ENCODE measurements at places on chromosomes 11 and 22.

DNA sequence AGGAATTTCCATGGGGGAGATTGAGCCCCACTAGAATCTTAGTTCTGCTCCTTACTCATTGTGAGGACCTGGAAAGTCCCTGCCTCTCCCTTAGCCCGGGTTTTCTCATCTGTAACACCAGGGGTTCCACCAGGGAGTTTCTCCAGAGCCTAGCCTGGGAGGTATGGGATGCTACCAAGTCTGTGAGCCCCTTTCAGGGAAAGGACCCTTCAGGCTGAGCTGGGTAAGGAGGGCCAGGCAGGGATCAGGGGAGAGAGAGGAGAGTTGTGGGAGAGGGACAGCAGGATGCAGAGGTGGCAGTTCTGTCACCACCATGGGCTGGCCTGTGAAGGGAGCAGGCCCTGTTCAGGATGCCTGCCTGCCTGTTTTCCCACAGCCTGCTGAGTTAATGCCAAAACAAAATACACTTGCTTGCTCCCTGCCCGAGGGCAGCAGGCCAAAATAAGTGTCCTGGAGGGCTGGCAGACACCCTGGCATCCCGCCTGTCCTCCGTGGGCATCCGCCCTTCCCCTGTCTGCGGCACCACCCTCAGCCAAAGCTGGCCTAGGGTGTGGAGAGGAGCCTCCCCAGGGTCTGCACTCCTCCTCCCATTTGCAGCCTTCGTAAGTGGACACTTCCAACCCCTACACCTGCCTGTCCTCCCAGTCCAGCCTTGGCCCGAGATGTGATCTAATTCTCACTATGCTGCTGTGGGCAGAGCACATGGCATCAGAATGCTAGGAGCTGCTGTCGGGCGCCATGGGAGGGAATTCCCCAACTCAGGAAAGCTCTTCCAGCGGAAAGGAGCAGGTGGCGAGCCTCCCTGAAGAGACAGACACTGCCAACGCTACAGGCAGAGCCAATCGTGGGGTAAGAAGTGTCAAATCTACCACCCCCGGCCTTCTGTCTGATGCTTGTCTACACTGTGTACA lies 5.9 kb upstream of the FCHSD2 start:
- H3K4me3 ChIP-seq = no peak overlapping the region
- no peaks in the 10 kb centered on the region for H3K36me3 ChIP-seq
- DNase-seq = no peak
- H3K4me1 ChIP-seq = peaks cover 38% of the 10 kb centered on the region

GRCh38 chr11:59186130-59186594 lies 14.2 kb downstream of the DTX4 start:
- peak; percentile 36 for DNase-seq
- H3K4me1 ChIP-seq = peaks cover 8% of the 10 kb centered on the region
- no peak overlapping the region for H3K4me3 ChIP-seq
- no peak overlapping the region for H3K27ac ChIP-seq

GRCh38 chr11:116855413-116855812 lies 18.0 kb upstream of the APOA1 start:
- H3K4me3 ChIP-seq = no peak overlapping the region
- H3K27ac ChIP-seq = peak overlapping the region; percentile 54
- no peaks in the 10 kb centered on the region for H3K27me3 ChIP-seq
- peaks cover 35% of the 10 kb centered on the region for H3K4me1 ChIP-seq

- DNase-seq = peak; percentile 94
- H3K36me3 ChIP-seq = no peaks in the 10 kb centered on the region
- peak overlapping the region; percentile 67 for H3K27ac ChIP-seq
- H3K27me3 ChIP-seq = no peaks in the 10 kb centered on the region
- no peak overlapping the region for H3K4me3 ChIP-seq
Observed at GRCh38 chr11:78806214-78807004, 231.7 kb upstream of the NARS2 start.

DNA sequence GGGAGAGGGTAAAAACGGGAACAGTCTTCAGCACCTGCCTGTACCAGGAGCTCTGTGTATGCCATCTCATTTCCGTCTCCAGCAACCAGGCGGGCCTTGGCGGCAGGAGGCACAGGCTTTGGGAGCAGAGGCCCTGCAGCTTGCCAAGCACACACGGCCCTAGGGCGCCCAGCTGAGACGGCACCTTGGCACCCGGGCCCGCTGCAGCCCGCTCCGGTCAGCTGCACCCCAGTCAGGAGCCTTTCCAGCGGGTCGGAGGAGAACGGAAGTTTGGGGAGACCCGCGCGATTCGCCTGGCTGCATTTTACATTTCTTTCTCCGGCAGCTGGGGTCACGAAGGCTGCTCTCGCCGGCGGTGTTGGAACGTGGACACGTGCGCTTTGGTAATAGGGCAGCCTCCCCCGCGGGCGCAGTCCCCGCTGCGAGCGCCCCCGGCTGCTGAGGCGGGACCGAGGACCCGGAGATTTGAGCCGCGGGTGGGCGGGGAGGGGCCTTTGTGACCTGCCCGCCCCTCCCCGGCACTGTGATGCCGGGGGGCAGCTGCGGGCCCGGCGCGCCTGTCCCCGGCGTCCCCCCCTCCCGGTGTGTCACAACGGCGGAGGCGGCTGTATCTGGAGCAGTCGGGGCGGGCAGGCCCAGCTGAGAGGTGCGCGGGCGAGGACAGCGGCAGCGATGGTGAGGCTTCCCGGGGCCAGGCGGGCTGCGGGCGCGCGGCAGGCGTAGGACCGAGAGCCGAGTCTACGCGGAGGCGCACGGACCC lies at the start of gene TUBA8:
Gene TUBA8, plus strand, starts transcription at position 616 of the 760 bp plus-strand sequence. Its CDS starts 57 bp downstream, at position 673.
- peaks cover 13% of the 10 kb centered on the region for H3K4me1 ChIP-seq
- H3K27me3 ChIP-seq = peaks cover 47% of the 10 kb centered on the region
- H3K4me3 ChIP-seq = no peak within 1 kb of the TSS
- no peak within 1 kb of the TSS for H3K27ac ChIP-seq
- no peak for DNase-seq

GRCh38 chr11:34160049-34160721 lies 54.8 kb downstream of the NAT10 start:
- no peak overlapping the region for H3K27ac ChIP-seq
- H3K4me1 ChIP-seq = no peaks in the 10 kb centered on the region
- DNase-seq = no peak
- H3K4me3 ChIP-seq = no peak overlapping the region
- peaks cover 11% of the 10 kb centered on the region for H3K36me3 ChIP-seq

DNA sequence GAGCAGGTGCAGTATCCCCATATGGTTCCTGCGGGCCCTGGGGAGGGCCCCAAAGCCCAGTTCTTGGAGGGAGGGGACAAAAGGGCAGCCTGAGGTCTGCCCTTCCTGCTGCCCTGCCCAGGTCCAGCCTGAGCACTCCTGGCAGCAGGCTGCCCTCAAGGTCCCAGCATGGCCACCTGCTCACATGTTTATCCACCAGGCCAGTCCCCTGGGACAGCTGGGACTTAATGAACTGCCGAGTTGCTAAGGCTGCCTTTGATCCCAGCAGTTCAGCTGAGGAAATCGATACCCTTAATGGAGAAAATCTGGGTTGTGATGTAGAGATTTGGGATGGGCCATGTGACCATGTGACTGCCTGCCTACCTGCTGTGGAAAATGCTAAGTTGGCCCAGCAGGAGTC lies 146.2 kb downstream of the TRIM29 start:
- no peak overlapping the region for H3K27ac ChIP-seq
- no peak for DNase-seq
- peaks cover 3% of the 10 kb centered on the region for H3K27me3 ChIP-seq
- no peaks in the 10 kb centered on the region for H3K36me3 ChIP-seq
- no peak overlapping the region for H3K4me3 ChIP-seq
- no peaks in the 10 kb centered on the region for H3K4me1 ChIP-seq

- H3K4me1 ChIP-seq = no peaks in the 10 kb centered on the region
- DNase-seq = no peak
- H3K36me3 ChIP-seq = no peaks in the 10 kb centered on the region
Observed at GRCh38 chr11:91730057-91730456, 494.6 kb upstream of the FAT3 start.

DNA sequence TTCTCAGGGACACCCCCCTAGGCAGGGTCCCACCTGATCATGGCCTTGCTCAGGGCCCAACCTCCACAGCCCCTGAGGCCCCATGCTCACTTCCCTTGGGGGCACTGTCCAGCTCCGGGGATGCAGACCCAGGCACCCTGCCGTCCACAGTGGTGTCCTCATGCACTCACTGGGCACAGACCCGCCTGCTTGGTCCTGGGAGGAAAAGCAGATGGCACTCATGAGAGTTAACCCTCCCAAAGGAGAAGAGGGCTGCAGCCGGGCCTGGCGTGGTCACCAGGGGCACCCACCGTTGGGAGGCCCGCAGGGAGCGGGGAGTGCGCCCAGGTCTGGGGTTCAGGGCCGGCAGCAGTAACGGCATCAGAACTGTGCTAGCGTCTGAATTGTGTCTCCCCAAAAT lies 1270.9 kb downstream of the BRD1 start:
- H3K27me3 ChIP-seq = no peaks in the 10 kb centered on the region
- no peak for DNase-seq

DNA sequence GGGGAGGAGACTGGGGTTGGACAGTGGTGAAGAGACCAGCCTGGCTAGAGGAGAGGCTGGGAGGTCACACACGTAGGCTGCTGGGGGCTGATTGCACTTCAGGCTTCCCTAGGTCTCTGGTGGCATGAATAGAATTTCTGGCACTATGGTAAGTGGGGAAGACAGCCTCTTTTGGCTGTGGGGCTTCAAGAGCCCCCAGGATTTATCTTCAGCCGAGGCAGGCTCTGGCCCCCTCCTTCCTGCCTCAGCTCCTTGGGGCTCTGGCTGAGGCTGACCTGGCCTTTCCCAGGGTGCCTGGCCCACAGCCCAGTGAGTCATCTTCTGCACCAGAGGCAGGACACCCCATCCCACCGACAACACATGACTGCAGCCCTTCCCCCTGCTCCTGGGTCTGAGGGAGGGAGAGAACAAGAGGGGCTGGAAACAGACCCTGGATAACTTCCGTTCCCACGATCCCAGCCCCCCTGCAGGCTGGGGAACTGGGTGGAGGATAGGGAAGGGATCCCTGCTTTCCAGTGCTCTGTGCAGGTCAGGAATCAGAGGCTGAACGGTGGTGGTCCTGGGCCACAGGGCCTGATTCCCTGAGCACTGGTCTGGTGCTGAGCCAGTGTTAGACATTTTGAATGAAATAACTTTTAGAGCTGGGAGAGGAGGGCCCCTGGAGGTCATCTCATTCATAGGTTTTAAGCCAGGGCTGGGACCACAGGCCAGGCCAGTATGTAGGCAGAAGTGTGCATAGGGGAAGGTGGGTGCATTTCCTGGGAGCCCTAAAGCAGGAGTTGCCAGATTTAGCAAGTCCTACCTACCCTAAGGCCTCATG lies 26.5 kb downstream of the ARHGEF17 start:
- H3K4me1 ChIP-seq = peaks cover 2% of the 10 kb centered on the region
- H3K27ac ChIP-seq = no peak overlapping the region
- peak; percentile 71 for DNase-seq
- no peaks in the 10 kb centered on the region for H3K36me3 ChIP-seq
- no peaks in the 10 kb centered on the region for H3K27me3 ChIP-seq

DNA sequence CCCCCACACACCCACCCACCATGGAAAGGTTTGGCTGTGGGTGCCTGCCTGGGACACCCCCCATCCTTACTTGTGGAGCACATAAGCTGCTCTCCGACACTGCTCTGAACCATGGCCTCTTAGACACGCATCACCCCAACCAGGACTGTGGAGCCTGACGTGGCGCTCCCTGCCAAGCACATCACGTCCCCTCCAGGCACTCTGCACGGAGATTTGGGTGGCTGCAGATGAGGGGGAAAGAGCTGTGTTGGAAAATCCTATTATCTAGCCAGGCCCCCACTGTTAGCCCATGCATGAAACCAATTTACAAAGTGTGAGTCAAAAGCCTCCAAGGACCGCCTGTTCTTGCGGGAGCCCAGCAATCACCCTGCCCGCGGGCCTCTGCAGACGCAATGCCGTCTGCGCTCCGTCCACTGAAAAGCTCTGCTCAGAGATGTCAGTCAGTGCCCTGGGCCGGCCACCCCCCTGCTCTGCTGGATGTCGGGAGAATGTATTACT lies 163.4 kb upstream of the NECTIN1 start:
- H3K27me3 ChIP-seq = no peaks in the 10 kb centered on the region
- DNase-seq = no peak
- H3K36me3 ChIP-seq = no peaks in the 10 kb centered on the region
- H3K4me3 ChIP-seq = no peak overlapping the region
- no peaks in the 10 kb centered on the region for H3K4me1 ChIP-seq

DNA sequence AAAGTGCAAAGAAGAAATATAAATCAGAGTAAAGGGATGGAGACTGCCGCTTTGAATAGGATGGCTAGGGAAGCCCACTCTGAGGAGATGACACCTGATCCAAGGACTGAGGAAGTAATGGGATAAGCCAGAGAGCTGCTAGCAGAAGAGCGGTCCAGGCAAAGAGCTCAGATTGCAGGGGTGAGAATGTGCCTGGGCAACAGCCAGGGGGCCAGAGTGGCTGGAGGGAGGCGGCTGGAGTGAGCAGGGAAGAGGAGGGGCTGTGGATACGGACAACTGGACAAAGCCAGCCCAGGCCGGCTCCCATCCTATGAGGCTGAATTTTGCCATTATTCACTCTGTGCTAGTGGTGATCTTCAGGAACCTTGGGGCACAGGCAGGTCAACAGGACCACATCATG lies 360.3 kb upstream of the SYN3 start:
- DNase-seq = no peak
- no peak overlapping the region for H3K4me3 ChIP-seq
- H3K4me1 ChIP-seq = no peaks in the 10 kb centered on the region
- H3K36me3 ChIP-seq = no peaks in the 10 kb centered on the region

DNA sequence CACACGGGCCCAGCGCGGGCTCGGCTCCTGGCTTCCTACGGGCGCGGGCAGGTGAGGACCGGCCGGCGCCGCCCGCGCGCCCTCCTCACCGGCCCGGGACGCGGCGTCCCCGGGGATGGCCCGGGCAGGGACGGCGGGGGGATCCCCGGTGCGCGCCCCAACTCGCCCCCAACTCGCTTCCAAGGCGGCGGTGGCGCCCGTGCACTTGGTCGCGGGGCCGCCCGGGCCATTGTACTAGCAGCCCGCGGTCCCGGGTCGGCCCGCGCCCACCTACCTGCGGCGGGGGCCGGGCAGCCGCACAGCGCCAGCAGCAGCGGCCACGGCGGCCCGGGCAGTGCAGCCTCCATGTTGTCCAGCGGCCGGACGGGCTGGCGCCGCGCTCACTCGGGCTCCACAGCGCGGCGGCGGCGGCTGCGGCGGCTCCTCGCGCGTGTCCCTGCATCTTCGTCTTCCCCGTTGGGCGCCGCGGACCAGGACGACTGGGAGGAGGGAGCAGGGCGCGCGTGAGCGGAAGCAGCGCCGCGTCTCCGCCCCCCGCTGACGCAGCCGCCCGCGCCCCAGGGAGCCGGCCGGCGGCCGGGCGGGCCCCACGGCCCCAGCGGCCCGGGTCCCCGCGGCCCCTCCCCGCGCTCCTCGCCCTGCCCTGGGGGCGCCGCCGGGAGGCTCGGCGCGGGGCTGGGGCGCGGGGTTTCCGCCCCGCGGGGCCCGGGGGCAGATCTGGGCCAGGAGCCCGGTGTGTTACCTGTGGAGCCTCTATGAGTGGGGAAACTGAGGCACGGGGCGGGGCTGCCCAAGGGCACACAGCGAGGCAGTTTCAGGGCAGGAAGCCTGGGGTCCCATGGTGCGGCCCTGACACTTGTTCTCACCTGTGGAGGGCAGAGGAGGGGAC lies 159.3 kb upstream of the GRK3 start:
- no peaks in the 10 kb centered on the region for H3K27me3 ChIP-seq
- peaks cover 44% of the 10 kb centered on the region for H3K4me1 ChIP-seq
- no peaks in the 10 kb centered on the region for H3K36me3 ChIP-seq
- peak; percentile 82 for DNase-seq

GRCh38 chr11:24685821-24686220 lies 189.0 kb downstream of the LUZP2 start:
- no peaks in the 10 kb centered on the region for H3K27me3 ChIP-seq
- no peak for DNase-seq
- H3K36me3 ChIP-seq = no peaks in the 10 kb centered on the region
- no peaks in the 10 kb centered on the region for H3K4me1 ChIP-seq
